ENCODE measurements at places on chromosomes 7 and 10.

DNA sequence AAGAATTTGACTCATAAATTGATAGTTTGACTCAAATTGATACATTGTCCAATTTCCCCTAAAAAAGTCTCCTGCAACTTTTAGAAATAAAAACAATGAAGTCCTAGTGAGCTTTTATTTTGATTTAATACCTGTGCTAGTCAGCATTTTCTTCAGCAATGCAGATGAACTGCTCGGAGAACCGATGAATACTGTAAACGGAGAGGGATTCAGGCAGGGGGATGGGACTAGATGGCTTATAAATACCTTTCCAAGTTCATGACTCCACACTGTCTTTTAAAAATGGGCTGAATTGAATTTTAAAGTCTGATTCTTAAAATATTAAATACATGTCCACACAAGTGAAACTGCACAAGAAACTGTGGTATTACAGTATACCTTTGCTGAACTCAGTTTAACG lies 12.7 kb downstream of the EEPD1 start:
- no peak for DNase-seq

- DNase-seq: no peak
Measured at GRCh38 chr7:37920305-37920848, at the start of gene EPDR1. Gene EPDR1 (plus strand): TSS chr7:37920640. CDS start chr7:37920940, 300 bp downstream.

- DNase-seq: no peak
Measured at GRCh38 chr10:128588402-128588801, 462.2 kb upstream of the MKI67 start.

GRCh38 chr10:127048630-127049029 lies 143.4 kb downstream of the DOCK1 start:
- no peak for DNase-seq

DNA sequence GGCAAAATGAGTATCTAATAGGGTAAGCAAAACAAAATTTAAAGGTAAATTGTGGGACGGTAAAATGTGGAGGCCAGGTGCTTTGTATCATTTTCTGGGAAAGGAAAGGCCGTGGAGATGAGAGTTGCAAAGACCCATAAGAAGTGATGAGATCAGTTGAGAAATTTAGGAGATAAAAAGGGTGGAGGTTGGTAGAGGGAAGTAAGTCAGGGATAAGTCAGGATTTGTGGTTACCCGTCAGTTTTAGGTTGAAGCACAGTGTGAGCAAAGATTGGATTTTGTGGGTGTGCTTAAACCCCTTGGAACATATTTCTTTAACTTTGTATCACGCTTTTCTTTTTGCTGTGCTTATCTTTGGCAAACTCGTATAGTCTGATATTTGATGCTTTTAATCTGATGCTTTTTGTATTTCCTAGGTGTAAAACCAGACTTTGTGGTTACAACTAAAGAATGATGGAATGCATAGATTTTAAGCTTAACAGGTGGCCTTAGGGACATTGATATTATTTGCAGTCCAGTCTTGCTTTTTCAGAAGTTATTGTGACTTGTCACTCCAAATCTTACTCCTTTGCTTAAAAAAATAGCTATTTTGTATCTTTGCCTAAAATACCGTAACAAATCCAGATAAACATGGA lies 1.2 kb downstream of the BTRC start:
- DNase-seq: no peak

Measured in stimulated activated CD8-positive, alpha-beta memory T cell treated with anti-CD3 and anti-CD28 coated beads, Interleukin-4, amount 100 ng/mL, for 1 hour (primary cell).